ENCODE measurements at places on chromosomes 11 and 22. TPM values are rescaled to one million over a fixed set of nuclear protein-coding genes. Genes with fewer than 3 reads are reported as not detected.

DNA sequence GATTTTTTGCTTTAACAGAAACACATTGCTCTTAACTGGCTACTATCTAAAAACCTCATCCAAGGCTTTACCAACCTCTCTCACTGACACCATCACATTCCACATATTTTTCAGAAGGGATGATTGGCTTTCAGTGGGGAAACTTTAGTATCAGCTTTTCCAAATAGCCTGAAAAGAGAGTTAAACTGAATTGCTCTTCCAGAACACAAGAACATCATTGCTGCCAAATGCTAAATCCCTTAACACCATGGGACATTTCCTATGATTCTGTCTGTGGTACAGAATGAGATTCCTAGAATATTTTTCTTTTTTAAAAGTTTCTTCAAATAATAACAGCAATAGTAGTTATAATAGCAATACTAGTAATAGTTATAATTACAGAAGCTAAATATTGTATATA lies 45.4 kb downstream of the SOX6 start:
- H3K27ac ChIP-seq, result no peak overlapping the region
- no peaks in the 10 kb centered on the region for H3K27me3 ChIP-seq
- H3K4me1 ChIP-seq, result no peaks in the 10 kb centered on the region
- DNase-seq, result no peak
- H3K4me3 ChIP-seq, result no peak overlapping the region
- H3K36me3 ChIP-seq, result no peaks in the 10 kb centered on the region

- peaks cover 2% of the 10 kb centered on the region for H3K27me3 ChIP-seq
- H3K36me3 ChIP-seq, result no peaks in the 10 kb centered on the region
- no peak overlapping the region for H3K4me3 ChIP-seq
- H3K4me1 ChIP-seq, result no peaks in the 10 kb centered on the region
- H3K27ac ChIP-seq, result no peak overlapping the region
- no peak for DNase-seq
Measured at GRCh38 chr11:8026982-8027381, 39.8 kb downstream of the EIF3F start.

- H3K36me3 ChIP-seq, result no peaks in the 10 kb centered on the region
- H3K27ac ChIP-seq, result no peak overlapping the region
- peak; percentile 69 for DNase-seq
- H3K4me1 ChIP-seq, result peaks cover 3% of the 10 kb centered on the region
Measured at GRCh38 chr11:64146036-64146955, 19.6 kb downstream of the MACROD1 start.

DNA sequence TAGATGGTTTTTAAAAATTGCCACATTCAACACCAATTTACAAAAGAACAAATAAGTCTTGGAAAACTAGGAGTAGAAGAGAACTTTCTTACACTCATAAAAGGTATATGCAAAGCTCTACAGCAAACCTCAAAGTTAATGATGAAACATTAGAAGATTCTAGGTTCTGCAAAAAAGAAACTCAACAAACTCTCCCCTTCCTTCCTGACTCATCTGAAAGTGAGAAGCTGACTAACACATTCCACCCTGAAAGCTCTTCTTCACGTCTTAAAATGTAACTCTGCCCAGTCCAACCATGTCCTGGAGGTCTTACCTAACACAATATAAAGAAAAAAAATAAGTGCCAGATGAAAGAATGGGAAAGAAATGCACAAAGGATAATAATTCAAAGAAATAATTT lies 218.9 kb upstream of the ISX start:
- no peaks in the 10 kb centered on the region for H3K27me3 ChIP-seq
- no peak for DNase-seq
- no peaks in the 10 kb centered on the region for H3K4me1 ChIP-seq
- H3K27ac ChIP-seq, result no peak overlapping the region
- no peak overlapping the region for H3K4me3 ChIP-seq
- no peaks in the 10 kb centered on the region for H3K36me3 ChIP-seq

- H3K27me3 ChIP-seq, result no peaks in the 10 kb centered on the region
- peak; percentile 82 for DNase-seq
- H3K27ac ChIP-seq, result no peak overlapping the region
- H3K4me3 ChIP-seq, result no peak overlapping the region
Measured at GRCh38 chr11:73729594-73730206, 31.2 kb downstream of the RAB6A start.

DNA sequence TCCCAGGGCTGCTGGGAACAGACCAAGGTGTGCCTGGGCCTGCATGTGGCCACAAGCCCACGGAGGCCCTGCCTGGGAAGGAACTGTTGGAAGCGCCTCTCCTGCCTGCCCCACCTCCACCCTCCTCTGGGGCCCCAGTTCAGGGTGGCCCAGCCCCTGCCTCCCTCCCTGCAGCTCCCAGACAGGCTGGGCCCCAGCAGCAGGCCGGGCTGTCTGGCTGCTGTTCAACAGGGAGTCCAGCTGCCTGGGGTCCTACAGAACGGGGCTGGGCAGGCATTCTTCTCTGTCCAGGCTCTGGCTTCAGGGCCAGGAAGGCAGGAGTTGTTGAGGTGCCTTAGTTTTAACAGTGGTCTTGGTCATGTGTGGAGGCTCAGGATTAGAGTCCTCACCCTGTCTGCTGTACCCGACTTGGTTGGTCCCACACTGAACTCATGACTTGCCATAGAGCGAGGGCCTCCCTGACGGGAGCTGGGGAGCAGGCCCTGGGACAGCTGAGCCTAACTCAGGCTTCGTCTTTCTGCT lies 11.8 kb downstream of the PRDM11 start:
- H3K4me3 ChIP-seq, result no peak overlapping the region
- H3K27ac ChIP-seq, result no peak overlapping the region
- no peaks in the 10 kb centered on the region for H3K4me1 ChIP-seq
- H3K27me3 ChIP-seq, result no peaks in the 10 kb centered on the region
- DNase-seq, result no peak

Gene MS4A15
- 0.17 TPM for total RNA-seq

Gene NCR3LG1
- total RNA-seq, result 1.7 TPM

Gene MMP12
- not detected for total RNA-seq

Gene MS4A14
- total RNA-seq, result not detected

Measured in H1 (cell line).